ENCODE measurements at places on chromosomes 2 and 18. TPM values are rescaled to one million over a fixed set of nuclear protein-coding genes. Genes with fewer than 3 reads are reported as not detected.

GKN1 gene
- total RNA-seq: not detected

DNA sequence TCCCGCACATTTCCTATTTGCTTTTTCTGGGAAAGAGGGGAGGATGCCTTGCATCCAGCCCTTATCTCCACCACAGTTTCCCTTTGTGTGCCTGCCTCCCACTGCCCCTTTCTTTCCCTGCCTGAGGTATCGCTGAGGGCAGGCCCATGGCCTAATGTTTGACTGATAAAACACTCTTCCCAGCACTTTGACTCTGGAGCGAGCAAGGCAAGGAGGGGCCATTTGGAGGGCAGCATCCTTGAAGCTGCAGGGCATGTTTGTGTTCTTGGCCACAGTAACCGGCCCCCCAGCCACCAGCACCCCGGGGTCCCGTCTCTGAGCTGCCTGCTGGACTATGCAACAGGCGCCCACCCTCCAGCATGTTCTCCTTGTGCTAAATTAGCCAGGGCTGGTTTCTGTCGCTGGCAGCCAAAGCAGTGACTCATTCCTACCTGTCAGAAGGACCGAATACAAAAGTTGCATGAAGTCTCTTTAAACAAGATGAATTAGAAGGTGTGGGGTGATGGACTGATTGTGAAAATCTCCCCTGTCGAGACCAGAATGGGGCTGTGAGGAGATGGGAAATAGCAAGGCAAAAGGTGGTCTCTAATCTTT is 50.7 kb downstream of the BCL2L11 start:
- DNase-seq: no peak

DNA sequence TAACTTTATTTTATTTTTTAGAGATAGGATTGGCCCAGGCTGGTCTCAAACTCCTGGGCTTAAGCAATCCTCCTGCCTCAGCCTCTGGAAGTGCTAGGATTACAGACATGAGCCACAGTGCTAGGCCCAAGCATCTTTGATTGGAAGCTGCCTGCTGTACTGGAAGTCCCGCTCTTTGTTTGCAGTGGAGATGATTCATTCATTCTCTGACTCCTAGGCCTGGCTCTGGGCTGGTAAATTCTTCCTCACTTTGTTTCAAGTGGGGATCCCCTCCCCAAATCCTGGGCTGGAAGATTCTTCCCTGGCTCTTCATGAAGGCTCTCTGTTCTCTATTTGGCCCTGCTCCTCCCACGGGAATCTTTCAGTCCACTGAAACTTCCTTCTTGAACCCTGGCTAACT is 81.9 kb downstream of the NEURL3 start:
- DNase-seq: no peak

- no peak for DNase-seq
These were observed 35.1 kb upstream of the CYRIA start for GRCh38 chr2:16700551-16701259.

PLA2R1 gene
- total RNA-seq: not detected

DNA sequence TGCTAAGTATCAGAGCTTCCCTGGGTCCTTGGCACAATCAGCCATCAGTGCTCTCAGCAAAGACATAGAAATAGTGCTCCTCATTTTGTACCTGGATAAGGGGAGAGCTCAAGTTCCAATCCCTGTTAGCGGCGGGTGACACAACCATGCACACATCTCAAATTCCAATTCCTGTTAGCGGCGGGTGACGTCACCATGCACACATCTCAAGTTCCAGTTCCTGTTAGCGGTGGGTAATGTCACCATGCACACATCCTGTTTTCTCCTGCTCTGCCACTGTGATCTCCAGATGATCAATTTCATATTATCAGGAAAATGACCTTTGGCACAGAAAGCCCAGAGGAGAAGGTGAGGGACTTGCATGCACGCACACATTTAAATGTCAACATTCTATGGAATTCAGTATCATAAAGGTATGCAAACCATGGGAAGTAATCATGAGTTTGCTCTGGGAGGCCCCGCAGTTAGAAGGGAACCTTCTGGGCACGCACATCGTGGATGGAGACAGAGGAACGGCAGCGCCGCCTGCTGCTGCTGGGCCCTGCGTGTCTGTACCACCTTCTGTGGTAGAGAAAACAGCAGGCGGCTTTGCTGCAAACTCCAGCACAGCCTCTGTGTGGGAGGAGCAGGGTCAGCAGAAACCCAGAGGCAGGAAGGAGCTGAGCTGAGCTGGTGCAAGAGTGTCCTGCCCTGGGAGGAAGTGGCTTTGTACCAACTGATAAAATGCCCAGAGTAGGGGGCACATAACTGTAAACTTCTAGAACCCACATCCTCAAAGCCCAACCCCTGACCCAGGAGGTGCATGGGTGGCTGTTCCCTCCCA is 77.8 kb downstream of the MBP start:
- peak; percentile 80 for DNase-seq

GRCh38 chr2:207492461-207492860 is 37.3 kb upstream of the CREB1 start:
- no peak for DNase-seq

RGPD3 gene
- total RNA-seq: 0.21 TPM

TUBA4B gene
- total RNA-seq: not detected

TLX2 gene
- total RNA-seq: 5.5 TPM

DNA sequence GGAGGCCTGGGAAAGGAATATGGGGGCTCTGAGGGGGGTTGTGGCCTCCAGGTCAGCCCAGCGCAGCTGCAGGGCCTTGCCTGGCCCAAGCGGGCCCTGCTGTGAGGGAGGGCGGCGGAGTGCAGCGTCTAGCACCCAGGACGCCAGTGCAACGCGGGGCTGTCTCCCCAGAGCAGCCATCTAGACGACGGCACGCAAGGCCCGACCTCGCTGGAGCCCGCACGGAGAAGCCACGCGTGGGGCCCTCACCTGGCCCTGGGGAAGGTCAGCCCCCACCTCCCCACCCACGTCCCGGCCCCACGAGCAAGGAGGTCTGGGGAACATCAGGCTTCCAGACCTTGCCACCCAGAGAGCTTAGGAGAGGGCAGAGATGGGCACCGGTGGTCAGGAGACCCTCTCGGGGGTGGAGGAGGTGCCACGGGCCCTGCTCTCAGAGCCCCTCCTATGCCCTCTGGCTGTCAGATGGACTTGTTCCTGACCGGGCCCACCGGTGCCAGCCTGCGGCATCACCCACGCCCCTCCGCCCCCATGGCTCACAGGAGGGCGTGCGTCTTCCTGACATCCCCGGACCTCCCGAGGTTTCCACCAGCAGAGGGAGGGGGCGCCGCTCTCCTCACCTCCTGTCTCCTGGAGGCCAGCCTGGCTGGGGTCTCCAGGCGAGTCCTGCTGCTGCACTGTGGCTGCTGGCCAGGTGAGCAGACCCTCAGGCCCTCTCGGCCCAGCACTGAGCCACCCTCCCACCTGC is 17.0 kb downstream of the GPR35 start:
- DNase-seq: no peak

CHST10 gene
- total RNA-seq: 15.7 TPM

Data from GM12878 (cell line).